Muscle of leg (tissue), 16 donors: ENCODE measurements at places on chromosomes 2 and 18. TPM values are rescaled to one million over a fixed set of nuclear protein-coding genes. Genes with fewer than 3 reads are reported as not detected.

Gene DYSF
- total RNA-seq = 51.6 TPM

DNA sequence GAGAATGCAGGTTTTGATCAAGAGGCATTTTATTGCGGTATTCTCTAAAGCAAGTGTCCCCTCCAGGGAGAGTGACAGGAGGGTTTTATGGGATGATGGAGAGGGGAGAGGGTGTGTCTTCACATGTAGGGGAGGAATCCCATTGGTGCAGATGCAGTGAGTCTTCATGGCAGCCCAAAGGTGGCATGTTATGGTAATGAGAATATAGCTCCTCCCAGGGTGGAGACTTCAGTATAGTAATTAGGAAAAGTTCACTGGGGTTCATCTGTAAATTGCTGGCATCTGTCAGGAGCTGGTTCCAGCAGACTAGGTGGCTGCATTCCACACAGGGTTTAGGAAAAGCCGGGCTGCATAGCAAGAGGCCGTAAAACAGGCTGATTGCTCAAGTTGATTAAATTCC is 230.7 kb upstream of the CCDC68 start:
- DNase-seq = no peak

GRCh38 chr2:114007436-114007835 is 117.5 kb downstream of the ACTR3 start:
- DNase-seq = no peak

DNA sequence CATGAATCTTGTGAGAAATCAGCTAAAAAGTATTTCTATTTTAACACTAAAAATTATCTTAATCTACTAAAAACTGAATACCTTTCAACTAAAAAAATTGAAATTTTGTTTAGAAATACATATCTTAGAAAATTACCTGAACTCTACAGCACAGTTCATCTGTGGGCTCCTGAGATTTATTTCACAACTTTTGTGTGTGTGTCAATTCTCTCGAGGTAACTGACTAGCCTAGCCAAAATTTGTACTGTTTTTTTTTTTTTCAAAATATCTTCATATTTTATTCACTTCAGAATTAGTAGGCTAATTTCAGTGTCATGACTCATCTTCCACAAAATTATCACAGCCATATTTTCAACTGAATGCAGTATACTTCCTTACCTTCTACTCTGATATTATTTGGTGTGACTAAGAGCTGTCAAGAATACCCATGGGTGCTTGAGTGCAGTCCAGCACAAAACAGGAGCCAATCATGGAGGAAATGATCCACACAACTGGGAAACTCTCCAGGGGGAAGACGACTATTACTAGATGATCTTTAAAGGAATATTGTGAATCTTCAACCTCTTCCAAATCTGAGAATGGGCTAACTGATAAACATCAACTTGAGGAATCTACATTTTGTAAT is 174.6 kb downstream of the ZNF385B start:
- no peak for DNase-seq

Gene FAM228A
- total RNA-seq = 0.22 TPM

DNA sequence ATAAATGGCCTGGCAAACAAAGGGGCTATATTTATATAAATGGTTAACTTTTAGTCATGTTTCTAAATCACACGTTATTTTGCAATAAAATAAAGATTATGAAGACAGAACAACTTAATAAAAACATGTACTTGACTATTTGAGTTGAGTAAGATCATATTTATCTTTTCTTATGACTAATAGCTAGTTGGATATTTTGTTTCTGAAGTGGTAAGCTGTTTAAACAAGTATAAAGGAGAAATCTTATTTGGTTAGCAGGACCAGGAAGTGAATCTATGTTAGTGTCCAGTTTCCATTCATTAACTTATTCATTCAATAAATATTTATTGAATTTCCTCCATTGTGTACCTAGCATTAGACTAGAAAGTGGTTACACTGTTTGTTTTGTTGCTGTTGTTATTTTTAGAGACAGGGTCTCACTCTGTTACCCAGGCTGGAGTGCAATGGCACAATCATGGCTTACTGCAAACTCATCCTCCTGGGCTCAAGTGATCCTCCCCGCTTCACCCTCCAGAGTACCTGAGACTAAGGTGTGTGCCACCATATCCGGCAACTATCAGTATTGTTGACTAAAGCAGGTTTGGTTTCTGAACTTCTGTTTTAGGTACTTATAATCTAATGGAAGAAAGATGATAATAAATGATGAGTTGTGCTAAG is 312.6 kb downstream of the DPP10 start:
- no peak for DNase-seq

- no peak for DNase-seq
Measured at GRCh38 chr2:48901416-48901815, 145.9 kb upstream of the LHCGR start.

Gene CFAP65
- total RNA-seq = not detected

- DNase-seq = no peak
Measured at GRCh38 chr2:128597121-128597762, 278.6 kb upstream of the HS6ST1 start.
